CD4-positive, alpha-beta T cell treated with Interleukin-17A for 4 hours (primary cell): ENCODE measurements at places on chromosomes 13 and 19.
A peak's percentile ranks its signal among the peaks of the same experiment; 100 is the strongest.

DNA sequence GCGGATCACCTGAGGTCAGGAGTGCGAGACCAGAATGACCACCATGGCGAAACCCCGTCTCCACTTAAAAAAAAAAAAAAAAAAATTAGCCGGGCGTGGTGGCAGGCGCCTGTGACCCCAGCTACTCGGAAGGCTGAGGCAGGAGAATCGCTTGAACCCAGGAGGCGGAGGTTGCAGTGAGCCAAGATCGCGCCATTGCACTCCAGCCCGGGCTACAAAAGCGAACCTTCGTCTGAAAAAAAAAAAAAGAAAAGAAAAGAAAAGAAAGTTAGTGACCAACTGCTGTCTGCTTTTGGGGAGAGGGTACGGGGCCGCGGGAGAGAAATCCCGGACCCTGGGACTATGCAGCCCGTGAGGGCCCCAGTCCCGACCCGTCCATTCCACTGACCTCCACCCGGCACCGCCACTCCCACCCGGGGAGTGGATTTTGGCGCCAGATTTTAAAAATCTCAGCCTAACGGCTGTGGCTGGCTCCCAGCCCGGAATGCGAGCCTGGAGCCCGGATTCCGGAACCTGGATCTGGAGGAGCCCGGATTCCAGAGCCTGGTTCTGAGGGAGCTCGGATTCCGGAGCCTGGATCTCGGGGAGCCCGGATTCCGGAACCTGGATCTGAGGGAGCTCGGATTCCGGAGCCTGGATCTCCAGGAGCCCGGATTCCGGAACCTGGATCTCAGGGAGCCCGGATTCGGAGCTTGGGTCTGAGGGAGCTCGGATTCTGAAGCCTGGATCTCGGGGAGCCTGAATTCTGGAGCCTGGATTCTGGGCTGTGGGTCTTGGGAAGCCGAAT lies 6.1 kb upstream of the LMNB2 start:
- DNase-seq, result no peak

DNA sequence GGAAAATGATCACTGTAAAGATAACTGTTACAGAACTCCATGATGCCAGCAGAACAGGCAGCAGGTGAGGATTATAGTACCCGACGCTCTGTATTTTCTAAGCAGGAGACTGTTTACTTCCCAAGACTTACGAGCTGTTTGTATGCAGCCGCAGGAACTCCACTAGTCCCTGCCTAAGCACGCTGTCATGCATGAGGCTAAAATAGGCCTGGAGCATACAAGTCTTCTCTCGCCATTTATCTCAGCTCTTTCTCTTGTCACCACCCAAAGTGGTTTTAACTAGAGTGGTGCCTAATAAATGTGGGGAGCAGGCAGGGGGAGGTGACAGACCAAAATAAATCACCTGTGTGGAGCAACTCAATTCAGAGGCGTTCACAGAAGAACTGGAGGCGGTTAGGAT lies 175.8 kb downstream of the TDRD3 start:
- no peak for DNase-seq

- peak; percentile 83 for DNase-seq
These were observed 34.4 kb downstream of the PIP5K1C start for GRCh38 chr19:3665681-3666544.

DNA sequence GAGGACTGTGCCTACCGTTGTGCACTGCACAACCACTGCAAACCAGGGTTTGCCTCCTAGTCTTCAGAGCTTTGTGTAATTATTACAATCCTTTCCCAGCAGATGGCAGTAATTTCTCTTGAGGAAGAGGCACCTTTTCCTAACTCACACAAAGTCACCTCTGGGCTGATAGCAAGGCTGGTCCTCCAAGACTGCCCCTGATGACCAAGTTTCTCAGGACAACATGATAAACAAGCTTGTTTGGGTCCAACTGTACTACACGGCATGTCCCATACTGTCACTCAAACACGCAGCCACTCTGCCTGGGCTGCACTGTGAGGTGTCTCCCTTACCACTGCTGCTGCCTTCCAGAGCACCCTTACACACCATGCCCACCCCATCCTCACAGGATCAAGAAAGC lies 39.3 kb downstream of the RFXAP start:
- DNase-seq, result no peak

DNA sequence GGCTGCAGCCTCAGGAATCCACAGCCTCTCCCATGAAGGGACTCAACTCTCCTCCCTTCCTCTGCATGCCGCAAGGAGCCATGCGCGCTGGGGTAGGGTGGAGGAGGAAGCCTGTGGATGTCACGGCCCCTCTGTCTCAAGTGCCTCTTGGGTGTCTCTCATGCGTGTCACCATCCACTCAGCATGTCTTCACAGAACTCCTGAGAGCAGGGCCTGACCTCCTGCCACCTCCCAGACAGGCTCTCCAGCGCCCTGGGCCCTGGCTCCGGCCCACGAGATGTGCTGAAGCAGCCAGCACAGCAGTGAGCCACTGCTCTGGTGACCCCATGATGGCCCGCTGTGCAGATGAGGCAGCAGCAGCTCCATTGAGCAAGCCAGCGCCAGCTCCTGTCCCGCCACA lies 25.9 kb upstream of the SPACA7 start:
- DNase-seq, result no peak

GRCh38 chr13:25898991-25899390 lies 152.8 kb downstream of the SHISA2 start:
- DNase-seq, result no peak

GRCh38 chr13:52599037-52599847 lies 43.0 kb upstream of the HNRNPA1L2 start:
- no peak for DNase-seq

DNA sequence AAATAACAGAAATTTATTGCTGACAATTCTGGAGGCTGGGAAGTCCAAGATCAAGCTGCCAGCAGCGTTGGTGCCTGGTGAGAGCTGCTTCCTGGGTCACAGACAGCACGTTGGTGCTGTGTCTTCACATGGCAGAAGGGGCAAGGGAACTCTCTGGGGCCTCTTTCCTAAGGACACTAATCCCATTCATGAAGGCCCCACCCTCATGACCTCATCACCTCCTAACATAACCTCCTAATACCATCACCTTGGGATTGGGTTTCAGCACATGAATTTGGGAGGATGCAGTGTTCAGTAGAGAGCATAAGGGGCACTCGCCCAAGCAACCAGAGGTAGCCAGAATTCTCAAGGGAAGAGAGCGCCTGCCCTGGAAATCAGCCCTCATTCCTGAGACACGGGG lies 15.7 kb downstream of the TMEM150B start:
- DNase-seq, result no peak

- no peak for DNase-seq
These were observed 904.8 kb upstream of the PCDH20 start for GRCh38 chr13:62320129-62321108.

DNA sequence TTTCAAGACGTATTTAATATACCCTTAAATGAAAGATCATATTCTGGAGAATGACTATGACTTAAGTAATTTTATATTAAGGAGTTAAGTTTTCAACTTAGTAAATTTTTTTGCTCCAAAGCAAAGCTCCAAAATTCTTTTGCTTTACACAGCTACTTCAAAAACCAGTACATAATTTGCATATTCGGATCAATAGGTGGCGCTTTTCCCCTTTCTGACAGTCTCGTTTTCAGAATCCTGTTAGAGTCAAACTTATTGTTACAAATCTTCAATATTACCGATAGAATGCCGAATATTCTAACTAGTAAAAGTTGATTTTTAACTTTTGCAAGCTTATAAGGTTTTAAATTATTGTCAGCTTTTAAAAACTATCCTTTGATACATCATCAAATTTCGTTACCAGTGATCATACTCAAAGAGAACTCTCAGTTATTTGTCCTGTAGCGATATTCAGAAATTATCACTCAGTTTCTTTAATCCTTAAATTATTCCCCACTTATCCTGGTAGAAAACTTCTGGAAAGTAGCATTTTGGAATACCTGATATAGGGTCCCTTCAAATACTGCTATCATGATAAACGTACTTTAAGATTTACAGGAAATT lies 852.7 kb upstream of the KLHL1 start:
- no peak for DNase-seq

DNA sequence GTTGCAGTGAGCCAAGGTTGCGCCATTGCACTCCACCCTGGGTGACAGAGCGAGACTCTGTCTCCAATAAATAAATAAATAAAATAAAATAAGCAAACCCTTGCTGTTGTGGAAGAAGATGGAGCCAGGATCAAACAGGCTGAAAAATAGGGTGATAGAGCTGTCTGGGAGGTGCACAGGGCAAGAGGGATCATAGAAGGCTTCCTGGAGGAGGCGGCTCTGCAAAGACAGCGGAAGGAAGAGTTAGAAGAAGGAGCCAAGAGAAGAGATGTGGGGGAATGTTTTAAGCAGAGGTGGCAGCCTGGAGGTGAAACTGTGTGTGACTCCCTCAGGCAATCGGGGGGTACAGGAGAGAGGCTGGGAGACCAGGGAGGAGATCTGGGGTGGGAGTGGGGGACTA lies 40.6 kb downstream of the ZNRF4 start:
- no peak for DNase-seq

- DNase-seq, result no peak
These were observed 6.9 kb upstream of the HTR2A start for GRCh38 chr13:46903748-46904147.

DNA sequence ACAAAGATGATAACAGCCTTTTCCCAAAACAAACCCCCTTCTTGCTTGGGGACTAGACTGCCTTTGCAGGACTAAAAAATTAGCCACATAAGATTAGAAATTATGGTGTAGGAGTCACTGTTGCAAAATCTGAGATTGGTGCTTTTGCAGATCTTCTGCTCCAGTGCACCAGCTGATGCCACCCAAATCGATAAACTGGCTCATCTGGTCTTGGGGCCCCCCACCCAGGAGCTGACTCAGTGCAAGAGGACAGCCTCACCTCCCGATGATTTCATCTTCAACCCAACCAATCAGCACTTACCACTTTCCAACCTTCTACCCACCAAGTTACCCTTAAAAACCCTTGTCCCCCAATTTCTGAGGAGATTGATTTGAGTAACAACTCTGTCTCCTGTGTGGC lies 47.1 kb upstream of the PEPD start:
- no peak for DNase-seq

GRCh38 chr13:47474839-47475238 lies 526.2 kb downstream of the SUCLA2 start:
- DNase-seq, result no peak

DNA sequence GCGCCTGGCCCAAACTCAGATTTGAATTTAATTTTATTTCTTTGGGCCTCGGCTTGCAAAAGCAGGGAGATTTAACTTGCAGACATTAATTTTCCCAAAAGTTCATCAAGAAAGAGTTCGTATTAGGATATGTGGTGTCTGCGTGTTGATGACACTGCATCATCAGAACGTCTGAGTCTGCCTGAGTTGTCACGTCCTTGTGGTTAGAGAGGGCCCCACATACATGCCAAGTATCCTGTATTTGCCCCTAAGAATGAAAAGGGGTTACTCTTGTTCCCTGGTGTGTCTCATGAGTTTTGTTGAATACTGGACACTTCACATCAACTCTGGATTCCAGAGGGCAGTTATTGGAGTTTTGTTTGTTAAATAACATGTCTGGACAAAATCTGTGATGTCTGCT lies 5.6 kb upstream of the TEX29 start:
- no peak for DNase-seq

DNA sequence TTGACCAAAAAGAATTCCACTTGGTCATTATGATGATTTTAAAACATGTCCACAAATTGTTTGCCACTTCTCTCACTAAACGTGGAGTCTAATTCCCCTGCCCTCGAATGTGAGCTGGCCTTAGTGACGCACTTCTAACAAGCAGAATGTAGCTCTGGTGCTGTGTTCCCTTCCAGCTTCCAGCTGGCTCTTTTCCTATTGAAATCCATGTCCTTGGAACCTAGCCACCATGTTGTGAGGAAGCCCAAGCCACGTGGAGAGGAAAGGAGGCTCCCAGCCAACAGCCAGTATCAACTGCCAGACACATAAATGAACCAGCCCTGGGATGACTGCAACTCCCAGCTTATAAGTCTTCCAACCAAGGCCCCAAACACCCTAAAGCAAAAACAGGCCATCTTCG lies 23.6 kb upstream of the CEBPA start:
- DNase-seq, result no peak

DNA sequence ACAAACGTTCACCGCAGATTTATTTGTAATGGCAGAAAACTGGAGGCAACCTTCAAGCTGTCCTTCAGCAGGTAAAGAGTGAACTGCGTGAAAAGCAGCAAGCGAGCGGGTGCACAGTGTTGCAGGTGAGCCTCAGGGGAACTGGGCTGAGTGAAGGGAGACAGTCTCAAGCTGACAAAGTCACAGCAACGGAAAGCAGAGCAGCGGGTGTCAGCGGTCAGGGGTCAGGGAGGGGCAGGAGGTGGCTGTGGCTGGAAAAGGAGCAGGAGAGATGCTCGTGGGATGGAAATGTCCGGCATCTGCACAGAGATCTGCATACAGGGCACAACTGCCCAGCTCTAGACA lies 8.5 kb upstream of the RASA3 start:
- peak; percentile 71 for DNase-seq

- no peak for DNase-seq
These were observed 72.9 kb downstream of the ARHGEF7 start for GRCh38 chr13:111187960-111188541.

GRCh38 chr19:35740108-35740422 lies 2.2 kb downstream of the IGFLR1 start:
- DNase-seq, result no peak

DNA sequence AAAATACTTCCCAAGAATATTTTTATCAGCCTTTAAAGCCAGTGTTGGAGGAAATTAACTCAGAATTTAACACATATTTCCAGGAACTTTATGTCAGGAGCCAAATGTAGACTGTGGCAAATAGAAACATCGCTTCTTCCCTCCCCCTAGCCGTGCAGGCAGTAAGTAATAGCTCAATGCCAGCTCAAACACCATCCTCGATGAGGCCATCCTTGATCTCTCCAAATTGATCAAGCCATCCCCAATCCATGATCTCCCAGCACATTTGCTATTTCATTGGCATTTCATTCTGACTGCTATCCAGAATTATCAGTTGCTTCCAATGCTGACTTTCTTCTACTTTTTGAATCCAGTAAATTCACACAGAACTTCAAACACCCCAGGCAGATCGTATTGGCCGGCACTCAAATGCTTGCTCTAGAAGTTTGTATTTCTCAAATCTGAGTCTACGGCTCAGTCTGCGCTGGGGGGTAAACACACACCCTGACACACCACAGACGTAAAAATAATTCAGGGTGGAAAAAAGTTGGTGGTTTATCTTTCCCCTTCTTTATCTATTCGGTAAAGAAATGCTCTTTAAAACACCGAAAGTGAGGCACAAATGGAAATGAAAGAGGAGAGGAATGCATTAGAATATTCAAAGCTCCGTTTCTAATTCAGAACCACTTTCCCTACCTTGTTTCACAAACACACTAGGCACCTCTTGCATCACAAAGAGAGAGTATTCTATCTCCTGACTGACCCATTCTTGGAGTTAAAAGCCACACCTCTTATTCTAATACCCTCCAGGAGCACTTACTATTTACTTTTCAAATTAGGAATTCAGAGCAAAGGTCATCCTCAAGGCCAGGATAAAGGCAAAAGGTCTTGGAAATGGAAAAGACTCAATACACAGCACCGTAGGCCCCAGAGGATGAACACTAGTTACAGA lies 991 bp downstream of the OBI1 start:
- DNase-seq, result no peak
